ENCODE measurements at places on chromosomes 1 and 21.
A peak's percentile ranks its signal among the peaks of the same experiment; 100 is the strongest.

DNA sequence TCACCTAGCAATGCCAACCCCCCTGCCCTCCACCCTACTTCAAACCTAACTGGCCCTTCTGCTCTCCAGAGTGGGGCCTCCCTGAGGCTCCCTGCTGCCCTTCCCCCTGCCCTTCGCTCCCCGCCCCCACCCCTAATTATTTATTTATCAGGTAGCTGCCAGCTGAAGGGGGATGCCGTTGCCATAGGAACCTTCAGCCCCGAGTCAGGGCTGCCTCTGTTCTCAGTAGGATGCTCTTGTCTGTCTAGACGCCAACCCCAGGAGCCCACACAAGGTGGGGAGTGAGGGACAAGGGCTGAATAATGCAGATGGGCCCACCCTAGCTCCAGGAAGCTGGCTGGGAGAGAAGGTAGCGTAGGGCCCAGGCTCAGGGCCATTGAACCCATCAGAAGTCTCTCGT lies 41.1 kb downstream of the NKAIN1 start:
- no peak for DNase-seq

- no peak for DNase-seq
These were observed 556.4 kb downstream of the KIF26B start for GRCh38 chr1:245710961-245711903.

DNA sequence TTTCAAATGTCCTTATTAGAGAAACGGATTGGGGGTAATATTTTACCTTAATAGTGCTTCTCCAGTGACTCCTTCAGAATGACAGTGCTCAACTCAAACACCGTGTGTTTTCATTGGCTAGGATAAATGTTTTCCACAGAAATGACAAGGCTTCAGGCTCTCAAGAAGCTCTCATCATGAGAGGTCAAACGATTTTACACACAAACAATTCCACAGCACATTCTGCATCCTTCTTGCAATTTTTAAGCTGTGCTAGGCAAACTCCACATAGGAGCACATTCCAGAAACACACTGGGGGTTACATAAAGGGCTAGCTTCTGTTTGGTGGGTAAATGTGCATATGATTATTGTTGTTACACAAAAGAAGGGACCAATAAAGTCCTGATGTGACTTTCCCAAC lies 75.5 kb upstream of the IPO9 start:
- no peak for DNase-seq

DNA sequence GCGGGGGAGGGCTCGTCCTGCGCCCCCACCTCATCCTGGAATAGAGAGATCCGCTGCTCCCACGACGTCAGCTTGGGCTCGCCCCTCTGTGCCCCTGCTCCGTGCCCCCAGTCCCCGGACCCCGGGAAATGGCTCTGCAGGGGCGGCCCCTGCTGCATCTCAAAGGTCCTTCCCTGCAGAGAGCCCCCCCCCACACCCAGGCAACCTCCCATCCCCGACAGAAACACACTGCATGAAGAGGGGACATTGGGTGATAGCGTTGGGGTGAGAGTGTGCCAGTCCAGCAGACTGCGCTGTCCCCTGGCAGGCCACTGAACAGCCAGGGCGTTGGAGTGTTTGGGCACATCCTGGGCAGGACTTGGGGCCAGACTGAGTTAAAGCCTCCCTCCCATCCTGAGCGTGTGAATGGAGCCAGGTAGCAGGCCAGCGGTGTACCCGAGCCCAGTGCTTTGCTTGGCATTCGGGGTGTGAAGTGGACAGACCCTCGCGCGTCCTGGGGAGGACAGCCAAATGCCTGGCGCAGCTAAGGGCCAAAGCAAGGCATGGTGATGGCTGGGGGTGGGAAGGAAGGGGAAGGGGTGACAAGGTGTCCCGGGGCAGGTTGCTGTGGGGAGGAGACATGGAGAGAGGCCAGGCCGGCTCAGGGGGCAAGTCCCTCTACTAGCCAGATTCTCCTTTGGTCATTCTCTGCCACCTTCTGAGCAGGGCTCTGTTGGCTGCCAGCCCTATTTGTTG lies 633 bp upstream of the ETNK2 start:
- DNase-seq, result no peak

DNA sequence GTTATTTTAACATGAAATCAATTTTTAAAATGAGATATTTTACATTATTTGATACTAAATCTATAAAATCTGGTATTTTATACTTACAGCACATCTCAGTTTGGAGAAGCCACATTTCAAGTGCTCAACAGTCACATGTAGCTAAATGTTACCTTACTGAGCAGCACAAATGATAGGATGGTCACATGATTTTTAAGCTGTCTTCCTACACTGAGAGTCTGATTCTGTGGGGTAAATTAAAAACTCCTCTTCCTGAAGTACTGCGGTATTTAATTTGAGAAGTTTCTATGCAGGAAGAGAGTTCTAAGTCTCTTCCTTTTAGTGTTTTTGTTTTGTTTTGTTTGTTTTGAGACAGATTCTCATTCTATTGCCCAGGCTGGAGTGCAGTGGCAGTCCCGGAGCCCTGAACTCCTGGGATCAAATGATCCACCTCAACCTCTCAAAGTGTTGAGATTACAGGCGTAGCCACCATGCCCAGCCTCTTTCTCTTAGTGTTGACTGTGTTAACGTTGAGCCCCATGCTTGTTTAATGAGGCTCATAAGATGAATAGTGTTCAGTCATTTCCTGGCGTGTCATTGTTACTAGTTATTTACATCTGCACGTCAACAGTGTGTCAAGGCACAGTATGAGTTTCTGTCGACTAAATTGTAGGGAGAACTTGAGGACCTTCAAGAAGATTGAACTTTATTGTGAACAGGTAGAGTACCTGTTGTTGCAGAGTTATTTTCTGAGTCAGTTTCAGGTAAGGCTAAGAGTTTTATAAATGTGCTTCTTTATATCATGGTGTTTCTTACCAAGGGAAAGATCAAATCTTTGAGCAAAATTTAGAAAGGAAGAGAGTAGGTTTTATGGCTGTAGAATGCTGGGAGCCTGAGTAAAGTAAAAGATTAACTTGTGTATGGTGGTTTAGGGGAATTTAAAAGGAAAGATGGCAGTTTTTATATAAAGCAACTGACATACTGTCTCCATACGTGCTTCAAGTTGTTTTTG lies 3.3 kb downstream of the CNST start:
- peak; percentile 73 for DNase-seq

GRCh38 chr1:45375104-45376090 lies 35.2 kb upstream of the MUTYH start:
- no peak for DNase-seq

DNA sequence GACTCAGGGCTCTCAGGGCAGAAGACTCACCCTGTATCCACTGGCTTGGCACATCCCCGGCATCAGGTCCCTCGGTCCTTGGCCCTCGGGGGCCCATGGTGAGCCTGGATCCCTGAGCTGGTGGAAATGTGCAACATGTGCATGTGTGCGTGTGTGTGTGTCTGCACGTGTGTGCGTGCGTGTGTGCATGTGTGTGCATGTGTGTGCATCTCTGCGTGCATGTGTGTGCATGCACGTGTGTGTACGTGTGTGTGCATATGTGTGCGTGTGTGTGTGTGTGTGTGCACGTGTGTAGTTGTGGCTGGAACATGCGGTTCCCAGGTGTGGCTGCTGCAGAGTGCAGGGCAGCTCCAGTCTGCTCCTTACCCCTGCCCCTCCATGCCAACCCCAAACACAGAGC lies 51.3 kb downstream of the UMODL1 start:
- no peak for DNase-seq

DNA sequence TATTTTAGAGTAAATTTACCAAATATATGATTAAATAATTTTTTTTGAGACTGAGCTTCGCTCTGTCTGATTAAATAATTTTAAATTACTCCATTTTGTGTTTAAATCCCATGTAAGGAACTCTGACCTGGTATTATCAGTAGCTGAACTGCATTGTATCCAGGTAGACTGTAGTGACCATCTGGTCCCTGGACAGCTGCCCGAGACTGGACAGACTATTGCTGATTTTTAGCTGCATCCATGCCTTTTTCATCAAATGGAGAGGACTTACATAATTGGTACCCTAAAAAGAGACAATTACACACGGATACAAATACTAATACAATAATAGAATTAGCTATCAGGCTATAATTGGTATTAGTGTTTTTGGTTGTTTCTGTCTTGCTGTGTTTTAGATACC lies 20.6 kb downstream of the OLFM3 start:
- DNase-seq, result no peak

- DNase-seq, result no peak
These were observed 7.6 kb upstream of the FLG2 start for GRCh38 chr1:152367436-152367835.

DNA sequence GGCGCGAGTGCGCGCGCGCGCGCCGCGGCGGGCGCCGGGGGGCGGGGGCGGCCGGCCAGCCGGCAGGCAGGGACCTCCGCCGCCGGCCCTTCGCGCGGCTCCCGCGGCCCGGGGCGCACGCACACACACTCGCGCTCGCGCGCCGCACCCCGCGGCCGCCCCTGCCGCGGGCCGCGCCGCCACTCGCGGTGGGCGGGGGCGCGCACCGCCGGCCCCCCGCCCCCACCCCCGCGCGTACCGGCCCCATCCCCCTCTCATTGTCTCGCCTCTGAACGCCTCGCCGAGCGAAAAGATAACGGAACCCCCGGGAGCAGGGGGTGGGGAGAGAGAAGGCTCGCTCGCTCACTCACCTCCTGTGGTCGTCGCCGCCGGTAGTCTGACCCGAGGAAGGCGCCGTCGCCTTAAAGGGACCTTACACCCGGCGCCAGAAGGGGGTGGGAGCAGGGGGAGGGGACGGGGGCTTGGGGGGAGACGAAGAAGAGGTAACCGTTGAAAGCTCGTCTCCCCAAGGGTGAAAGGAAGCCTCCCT lies 428 bp downstream of the POGZ start:
- peak; percentile 64 for DNase-seq

DNA sequence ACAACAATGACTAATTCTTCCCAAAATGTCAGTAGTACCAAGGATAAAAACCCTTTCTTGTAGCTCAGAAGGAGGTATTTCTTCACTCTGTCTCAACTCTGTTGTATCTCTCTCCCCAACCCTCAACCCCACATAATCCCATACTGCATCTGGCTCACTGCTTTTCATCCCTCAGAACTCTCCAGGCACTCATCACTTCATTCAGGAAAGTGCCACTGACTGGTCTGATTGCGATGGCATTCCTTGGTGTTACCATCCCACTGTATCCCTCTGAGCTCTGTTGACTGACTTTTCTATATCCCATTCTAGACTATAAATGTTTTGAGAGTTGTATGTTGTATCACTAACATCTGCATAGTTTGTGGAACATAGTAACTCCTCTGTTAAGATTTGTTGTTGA lies 483.5 kb upstream of the ADGRL2 start:
- no peak for DNase-seq

DNA sequence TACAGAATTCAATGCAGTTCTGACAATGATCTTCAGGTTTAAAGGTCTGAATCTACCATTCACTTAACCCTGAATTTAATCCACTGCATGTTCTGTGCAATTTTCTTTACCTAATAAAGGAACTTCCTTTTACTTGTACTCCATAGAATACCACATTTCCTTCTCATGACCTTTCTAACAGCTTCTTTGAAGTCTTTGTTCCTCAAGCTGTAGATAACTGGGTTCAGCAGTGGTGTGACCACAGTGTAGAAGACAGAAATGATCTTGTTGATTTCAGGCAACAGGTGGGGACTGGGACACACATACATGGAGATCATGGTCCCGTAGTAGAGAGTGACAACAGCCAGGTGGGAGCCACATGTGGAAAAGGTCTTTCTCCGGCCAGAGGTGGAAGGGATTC lies 878 bp downstream of the OR11L1 start:
- no peak for DNase-seq

DNA sequence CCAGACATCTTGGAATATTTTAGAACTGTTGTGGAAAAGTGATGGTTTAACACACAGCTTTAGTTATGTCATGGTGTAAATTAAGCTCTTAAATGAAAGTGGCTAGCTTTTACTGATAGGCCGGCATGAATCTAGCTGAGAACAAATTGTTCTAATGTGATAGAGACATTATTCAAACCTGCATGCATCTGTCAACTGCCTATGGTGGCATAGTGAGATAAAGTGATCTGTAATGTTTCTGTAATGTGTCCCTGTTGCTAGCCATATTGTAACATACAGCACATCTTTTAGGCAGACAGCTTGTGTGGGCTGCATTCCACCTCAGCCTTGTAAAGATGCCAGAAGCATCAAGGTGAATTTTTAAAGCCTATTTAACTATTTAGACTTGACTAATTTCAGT lies 16.0 kb downstream of the LRIG2 start:
- DNase-seq, result no peak

DNA sequence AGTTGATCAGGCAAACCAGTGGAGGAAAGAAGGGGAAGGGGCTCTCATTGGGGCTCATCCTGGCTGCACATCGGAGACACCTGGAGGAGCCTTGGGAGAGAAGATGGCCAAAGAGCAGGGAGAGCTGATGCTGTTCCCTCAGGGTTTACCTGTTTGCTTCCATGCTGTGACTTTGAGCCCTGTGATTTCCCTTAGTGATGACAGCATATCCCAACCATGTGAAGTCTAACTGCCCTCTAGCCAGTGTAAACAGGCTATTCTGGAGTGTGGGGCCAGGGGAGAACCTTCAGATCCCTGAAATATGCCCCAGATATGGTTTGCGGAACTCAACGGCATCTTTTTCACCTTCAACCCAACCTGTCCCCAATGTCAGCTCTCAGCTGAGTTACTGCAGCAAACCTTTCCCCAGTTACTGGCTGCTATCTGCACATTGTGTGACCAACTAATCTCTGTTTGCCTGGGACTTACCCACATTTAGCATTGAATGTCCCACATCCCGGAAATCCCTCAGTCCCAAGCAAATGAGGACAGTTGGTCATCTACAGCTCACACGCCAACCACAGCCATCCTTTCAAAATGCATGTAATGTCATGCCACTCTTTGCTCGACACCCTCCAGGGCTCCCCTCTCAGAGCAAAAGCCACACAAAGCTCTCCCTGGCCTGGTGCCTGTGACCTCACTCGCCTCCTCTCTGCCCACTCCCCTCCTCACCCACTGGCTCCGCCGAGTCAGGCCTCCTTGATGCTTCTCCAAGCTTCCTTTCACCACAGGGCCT lies 242.3 kb downstream of the KCNJ6 start:
- DNase-seq, result no peak

DNA sequence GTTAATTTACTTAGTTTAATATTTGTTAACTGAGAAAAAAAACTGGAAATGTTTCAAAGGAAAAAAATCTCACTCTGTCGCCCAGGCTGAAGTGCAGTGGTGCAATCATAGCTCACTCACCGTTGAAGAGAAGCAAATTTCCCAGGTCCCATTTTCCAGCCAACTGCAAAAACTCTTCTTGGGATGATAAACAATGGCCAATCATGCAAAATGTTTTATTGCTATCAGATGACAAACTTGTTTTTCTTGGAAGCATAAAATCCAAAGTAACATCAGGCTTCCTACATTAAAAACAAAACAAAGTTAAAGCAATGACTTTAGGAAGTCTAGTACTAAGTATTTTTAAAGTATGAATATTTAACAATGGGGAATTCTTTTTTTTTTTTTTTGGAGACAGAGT lies 84.9 kb downstream of the LYST start:
- no peak for DNase-seq

GRCh38 chr1:178020968-178021640 lies 51.2 kb upstream of the SEC16B start:
- DNase-seq, result no peak

- DNase-seq, result peak; percentile 26
These were observed 1.7 kb upstream of the ADAR start for GRCh38 chr1:154609398-154610380.

GRCh38 chr1:27787895-27788294 lies 14.9 kb downstream of the STX12 start:
- DNase-seq, result no peak

- no peak for DNase-seq
These were observed at the start of gene KRTAP12-3 for GRCh38 chr21:44657635-44658540. Gene KRTAP12-3, plus strand, starts transcription at chr21:44657932. Its CDS starts 48 bp downstream, at chr21:44657980.

- DNase-seq, result no peak
These were observed 121.8 kb downstream of the NTNG1 start for GRCh38 chr1:107262467-107263286.
